ENCODE measurements at places on chromosomes 16 and 17.
A peak's percentile ranks its signal among the peaks of the same experiment; 100 is the strongest.

DNA sequence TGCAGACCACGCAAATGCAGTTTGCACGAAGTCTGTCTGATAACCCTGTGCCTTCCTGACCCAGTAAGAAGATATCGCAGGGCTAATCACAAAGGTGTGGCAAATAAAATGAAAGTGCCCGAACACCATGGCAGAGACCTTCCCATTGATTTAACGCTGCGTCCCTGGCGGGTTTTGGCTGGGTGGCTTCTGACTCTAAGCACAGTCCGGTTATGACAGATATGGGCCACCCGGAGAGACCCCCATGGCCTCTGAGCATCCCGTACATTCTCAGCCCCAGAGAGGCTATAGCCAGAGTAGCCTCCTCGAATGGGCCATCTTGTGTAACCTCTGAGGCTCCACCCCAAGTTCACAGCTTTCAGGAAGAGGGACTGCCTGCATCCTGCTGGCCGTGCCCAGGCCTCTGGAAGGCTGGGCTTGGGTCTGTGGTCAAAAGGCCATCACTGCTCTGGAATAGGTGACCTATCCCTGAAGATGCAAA, 5.5 kb downstream of the FOXC2 start:
- DNase-seq, result no peak

- peak; percentile 7 for DNase-seq
Observed at GRCh38 chr17:12545877-12546513, 119.7 kb upstream of the MYOCD start.

DNA sequence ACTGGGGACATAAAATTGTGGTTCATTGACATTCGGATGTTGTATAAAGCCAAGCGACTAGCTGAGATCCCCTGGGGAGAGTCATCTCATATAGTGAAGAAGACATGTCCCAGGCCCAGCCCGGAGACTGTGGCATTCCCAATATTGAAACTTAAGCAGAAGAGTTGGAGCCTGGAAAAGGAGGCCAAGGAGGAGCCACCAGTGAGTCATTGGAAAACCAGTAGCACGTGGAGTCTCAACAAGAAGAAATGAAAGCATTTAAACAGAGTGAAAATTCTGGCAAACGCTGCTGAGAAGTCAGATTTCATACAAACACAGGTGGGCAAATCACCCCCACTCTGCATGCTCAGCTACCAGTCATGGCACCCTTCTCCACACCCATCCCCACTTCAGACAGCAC, 9.4 kb upstream of the ELAC2 start:
- no peak for DNase-seq

DNA sequence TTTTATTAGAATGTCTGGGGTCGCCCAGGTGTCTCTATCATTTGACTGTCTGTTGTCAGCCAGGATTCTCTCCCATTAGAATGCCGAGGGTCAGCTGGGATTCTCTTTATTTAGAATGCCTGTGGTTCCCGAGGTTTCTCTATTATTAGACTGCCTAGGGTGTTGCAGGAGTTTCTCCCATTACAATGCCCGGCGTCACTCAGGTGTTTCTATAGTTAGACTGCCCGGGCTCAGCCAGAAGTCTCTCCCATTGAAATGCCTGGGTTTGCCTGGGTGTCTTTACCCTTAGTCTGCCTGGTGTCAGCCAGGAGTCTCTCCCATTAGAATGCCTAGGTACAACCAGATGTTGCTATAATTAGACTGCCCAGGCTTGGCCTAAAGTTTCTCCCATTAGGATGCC, 2252.0 kb downstream of the TP53TG3F start:
- DNase-seq, result no peak

- no peak for DNase-seq
Observed at GRCh38 chr17:73201215-73202069, 8.6 kb downstream of the COG1 start.

DNA sequence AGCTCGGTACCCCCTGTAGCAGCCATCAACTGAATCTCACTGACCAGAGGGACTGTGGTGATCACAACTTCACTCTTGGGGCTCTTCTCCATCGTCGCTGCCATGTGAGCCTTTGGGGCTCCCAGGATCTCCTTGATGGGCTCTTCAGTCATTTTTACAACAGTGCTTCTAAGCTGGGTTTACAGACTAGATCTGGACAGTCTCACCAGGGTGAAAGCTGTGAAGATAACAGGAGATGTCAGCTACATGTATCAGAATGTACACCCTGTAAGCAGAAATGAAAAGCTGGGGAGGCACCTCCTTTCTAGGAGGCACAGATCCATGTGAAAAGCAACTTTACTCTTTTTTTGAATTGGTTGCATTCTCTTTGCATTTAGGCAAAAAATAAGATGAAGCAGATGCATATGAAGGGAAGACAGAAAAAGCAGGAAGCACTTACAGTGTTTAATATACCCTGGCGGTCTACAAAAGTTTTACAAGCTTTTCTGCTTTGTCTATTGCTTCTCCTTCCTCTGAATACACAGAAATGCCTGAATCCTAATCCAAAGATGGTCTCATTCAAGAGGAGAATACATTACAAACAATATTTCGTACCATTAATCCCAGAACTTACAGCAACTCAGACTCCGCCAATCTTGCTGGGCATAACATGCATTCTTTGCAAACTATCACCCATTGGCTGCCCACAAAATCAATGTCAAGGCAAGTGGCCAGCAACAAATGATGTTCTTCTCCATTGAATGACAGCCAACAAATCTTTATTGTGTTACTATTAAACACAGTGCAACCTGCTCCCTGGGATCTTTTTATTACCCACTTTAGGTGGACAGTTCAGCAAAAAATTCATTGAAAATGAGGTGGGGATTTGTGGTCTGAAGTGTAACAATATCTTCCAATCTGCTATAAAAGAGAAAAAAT, 1.5 kb downstream of the TMEM100 start:
- no peak for DNase-seq

GRCh38 chr16:88867581-88868246, 1.3 kb upstream of the PABPN1L start:
- DNase-seq, result no peak

DNA sequence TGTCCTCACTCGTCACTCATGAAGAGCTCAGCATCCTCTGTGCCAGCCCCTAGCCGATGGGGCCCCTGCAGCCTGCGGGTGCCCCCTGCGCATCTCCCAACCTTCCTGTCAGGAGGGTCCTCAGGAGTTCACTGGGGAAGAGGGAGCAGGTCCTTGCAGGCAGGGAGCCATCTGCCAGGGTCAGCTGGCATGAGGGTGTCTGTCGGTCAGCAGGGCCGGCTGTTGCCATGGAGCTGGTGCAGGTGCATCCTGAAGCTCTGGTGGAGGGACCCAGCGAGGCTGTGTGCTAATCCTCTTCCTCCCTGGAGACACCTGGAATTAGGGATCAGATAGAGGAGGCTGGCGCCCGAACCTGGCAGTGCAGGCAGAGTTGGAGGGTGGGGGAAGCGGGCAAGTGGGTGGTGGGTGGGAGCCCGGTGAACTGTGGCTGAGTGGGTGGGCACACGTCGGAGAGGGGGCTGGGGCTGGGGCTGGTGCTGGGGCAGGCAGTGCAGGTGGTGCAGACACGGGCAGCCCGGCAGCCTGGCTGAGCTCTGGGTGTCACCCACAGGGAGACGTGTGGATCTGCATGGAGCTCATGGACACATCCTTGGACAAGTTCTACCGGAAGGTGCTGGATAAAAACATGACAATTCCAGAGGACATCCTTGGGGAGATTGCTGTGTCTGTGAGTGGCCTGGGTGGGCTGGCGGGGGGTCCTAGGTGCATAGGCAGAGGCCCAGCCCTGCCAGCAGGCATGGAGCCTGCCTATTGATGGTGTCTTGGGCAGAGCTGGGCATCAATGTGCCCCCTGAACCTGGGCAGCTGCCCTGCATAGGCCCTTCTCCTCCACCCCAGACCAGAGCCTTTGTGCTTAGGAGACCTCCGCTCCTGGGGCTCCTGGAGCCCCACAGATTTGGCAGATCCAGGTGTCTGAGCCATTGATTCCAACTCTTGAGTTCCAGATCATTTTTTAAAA, 17.4 kb downstream of the MAP2K3 start:
- DNase-seq, result no peak

DNA sequence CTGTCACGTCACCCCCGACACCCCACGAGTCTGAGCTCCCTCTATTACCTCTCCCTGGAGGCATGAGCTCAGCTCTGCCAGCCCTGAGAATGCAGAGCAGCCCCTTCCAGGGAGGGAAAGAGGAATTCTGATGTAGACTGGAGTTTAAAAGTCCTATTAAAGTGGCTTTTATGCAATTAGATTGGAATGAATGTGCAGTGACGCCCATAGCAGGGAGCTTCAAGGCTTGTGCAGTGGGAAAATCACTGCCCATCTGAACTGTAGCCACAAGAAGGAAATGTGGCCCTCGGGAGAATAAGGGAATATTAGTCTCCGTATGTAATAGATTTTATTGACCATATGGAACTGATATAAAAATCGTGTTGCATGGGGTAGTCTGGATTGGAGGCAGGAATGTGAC, 66.9 kb downstream of the ZNF423 start:
- DNase-seq, result no peak

GRCh38 chr16:59252317-59252716, 518.2 kb upstream of the GOT2 start:
- no peak for DNase-seq

GRCh38 chr17:56171186-56171959, 18.1 kb downstream of the ANKFN1 start:
- DNase-seq, result no peak

GRCh38 chr16:1691276-1691675, 13.2 kb downstream of the JPT2 start:
- no peak for DNase-seq

DNA sequence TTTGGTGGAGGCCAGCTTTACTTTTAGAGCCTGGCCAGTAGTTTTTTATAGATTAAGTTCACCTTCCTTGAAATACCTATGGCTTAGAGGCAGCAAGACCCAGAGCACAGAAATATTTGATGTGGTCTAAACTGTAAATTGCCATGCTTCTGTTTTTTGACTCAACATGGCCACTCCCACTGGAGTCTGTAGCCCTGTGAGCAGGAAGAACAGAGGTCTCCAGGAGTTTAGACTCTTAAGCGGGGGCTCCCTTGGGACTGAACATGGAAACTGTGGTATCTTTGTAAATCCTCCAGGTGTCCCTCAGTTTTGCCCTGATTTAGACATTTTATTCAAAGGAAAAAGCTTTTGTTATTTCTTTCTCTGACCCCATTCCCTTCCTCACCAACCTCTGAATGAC, 145.6 kb downstream of the FTO start:
- DNase-seq, result no peak

GRCh38 chr17:3025421-3026124, 37.8 kb downstream of the OR1D5 start:
- no peak for DNase-seq

DNA sequence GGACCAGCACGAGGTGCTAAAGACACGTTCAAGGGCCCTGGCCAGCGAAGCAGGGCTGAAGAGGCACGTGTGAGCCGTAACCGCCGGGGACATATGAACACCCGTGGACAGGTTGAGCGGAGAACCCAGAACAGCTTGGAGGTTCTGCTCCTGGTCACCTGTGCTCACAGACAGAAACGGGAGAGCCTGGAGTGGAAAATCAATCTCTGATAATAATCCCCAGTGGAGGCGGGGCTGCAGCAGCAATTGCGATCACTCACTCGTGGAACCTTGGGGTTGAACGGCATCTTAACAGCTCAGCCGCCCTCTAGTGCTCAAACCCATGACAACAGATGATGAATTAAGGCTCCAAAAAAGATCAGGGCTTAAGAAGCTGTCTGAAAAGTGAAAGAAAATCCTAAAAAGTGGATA, 25.6 kb downstream of the WIPI1 start:
- DNase-seq, result peak; percentile 32

DNA sequence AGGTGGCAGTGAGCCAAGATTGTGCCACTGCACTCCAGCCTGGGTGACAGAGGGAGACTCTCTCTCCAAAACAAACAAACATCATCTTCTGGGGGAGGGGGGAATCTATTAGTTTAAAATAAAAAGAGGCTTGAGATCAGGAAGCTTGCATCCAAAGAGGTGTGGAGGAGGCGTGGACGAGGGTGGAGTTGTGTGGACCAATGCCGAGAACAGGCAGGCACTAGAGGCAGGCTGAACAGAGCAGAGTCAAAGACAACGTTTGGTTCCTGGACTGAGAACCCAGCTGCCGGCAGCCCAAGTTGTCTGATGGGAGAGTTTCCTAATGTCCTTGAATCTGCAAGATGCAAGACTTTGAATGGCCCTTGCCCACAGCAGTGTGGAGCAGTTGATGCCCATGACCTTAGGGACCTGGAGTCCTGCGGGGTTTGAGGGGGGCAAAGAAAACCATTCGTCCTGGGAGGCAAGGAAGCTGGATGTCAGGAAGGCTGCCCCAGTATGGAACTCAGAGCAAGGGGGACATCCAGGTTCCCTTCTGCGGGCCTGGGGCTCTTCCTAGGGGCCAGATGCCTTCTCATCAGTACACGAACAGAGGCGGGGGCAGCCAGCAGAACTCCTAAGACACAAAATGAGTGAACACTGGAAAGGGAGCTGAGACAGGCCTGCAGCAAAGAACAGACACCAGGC, 9.2 kb downstream of the TBC1D16 start:
- DNase-seq, result no peak

GRCh38 chr16:30120340-30121105, 2.5 kb downstream of the MAPK3 start:
- DNase-seq, result no peak

- DNase-seq, result no peak
Observed at GRCh38 chr17:68577497-68577821, 23.7 kb downstream of the FAM20A start.

DNA sequence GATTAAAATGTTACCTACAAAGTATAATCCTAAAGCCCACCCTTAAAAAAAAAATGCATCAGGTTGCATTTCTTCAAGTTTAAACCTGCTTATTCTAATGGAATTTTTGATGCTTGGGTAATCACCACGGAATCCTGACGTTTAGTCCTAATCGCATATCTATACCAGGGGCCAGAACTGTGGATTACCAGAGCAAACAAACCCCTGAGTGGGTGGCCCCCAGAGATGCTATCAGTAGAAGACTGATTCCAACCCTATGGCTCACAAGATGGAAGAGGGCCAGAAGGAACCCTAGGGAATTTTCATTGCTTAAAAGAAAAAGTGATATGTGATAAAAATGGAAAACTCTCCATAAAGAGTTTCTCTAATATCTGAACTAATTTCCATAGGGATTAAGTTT, 152.2 kb upstream of the NOG start:
- no peak for DNase-seq

- DNase-seq, result no peak
Observed at GRCh38 chr16:5639531-5639930, 541.9 kb upstream of the EEF2KMT start.

DNA sequence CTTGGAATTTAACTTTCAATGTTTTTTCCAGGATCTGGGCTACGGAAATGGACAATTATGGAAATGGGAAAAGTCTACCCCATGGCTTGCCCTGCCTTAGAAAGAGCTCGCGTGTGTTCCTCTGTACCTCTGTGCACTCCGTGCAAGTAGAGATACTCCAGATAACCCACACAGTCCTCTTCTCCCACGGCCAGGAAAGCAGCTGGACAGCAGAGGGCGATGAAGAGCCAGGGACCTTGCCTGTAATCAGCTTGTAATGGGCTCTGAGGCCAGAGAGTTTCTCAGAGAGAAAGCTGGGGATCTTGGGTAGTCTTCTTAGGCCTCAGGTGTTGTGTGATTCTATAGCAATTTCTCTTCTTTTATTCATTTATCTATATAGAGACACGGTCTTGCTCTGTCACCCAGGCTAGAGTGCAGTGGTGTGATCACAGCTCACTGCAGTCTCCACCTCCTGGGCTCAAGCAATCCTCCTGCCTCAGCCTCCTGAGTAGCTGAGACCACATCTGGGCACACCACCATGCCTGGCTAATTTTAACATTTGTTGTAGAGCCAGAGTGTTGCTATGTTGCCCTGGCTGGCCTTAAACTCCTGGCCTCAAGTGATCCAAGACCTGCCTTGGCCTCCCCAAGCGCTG, 2.4 kb upstream of the SOCS7 start:
- peak; percentile 89 for DNase-seq

- DNase-seq, result no peak
Observed at GRCh38 chr17:78325076-78325687, 34.7 kb downstream of the SOCS3 start.
